ENCODE measurements at places on chromosomes 12 and 14.
A peak's percentile ranks its signal among the peaks of the same experiment; 100 is the strongest.

DNA sequence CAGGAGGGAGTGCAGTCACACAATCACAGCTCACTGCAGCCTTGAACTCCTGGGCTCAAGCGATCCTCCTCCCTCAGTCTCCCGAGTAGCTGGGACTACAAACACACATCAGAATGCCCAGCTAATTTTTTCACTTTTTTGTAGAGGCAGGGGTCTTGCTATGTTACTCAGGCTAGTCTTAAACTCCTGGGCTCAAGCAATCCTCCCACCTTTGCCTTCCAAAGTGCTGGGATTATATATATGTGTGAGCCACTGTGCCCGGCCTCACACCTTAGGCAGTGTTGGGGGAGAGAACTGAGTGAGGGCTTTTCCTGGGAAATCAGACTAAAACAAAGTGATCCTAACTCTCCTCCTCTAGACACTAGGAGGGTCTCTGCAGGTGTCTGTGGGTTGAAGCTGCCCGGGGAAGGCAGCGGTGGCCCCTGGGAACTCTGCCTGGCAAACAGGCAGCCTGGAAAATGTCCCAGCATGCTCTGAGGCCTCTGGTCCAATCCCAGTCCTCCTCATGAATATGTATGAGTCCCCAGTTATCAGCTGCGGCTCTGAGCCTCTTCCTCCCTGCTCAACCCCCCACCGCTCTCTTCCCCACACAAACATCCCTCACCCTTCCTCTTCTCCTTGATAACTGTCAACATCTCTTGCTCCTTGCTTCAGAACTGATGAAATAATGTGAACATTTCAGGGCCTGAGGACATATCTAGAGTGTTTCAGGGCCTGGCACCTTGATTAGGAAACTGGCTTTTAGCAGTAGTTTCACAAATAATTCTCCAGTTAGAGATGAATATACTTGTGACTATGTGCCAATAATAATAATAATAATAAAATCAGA is 7.9 kb upstream of the NAA25 start:
- no peak for DNase-seq

- DNase-seq = no peak
Measured at GRCh38 chr12:129788506-129789084, 115.2 kb downstream of the TMEM132D start.

DNA sequence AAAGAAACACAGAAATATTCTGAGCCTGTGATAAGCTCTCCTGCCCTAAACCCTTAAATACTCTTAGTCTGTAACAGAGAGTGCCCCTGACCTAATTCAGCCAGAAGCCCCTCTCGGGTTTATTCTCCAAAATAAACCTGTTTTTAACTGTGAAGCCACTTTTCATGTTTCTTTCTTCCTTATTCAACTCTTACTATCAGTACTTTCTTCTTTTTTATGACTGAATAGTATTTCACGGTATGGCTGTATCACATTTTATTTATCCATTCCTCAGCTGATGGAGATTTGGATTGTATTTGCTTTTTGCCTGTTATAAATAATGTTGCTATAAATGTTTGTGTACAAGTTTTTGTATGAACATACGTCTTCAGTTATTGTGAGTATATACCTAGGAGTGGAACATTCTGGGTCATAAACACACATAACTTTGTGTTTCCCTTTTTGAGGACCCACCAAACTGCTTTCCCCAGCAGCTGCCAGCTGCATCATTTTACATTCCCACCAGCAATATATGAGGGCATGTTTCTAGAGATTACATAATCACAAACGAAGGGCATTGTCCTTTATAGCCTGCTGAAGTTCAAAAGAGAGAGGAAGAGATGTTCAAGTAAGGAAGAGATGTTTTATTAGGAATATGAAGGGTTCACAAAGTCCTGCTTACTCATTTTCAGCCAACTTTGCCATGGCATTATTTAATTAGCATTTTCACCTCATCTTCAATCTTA is 199.4 kb upstream of the NUDT4 start:
- DNase-seq = no peak

GRCh38 chr14:104559028-104559803 is 20.3 kb upstream of the C14orf180 start:
- no peak for DNase-seq

DNA sequence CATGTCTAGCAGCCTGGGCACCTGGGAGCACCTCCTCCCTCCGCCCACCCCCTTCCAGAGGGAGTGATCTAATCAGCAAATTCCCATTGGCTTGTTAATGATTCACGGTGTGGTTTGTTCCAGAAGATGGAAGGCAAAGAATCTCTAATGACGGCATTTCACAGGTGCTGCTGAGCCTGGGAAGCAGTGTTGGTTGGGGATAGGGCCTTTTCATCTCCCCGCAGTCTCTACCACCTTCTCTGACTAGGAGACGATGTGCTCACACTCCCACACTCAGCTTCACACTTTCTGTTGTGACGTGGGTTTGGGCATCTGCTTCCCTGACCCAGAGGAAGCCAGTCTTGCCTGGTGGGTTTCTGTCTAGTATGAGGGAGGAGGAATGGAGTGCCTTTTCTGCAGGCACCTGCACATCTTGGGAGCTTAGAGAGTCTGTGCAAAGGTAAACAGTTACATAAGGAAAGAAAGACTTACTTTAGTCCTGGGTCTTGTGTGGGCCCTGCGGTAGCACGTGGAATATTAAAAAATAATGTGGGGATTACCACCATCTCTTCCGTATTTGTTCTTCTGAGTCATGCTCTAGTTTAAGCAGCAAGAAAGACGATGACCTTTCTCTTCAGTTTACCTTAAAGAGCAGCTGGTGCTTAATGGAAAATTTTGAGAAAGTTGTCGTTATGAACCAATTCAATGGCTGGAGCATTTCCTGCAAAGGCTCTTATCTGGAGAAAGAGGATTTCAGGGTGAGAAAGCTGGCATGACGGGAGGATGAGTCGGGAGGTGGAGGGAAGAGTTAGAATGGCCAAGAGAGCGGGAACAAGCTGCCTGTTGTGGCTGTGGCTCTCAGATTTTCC is 70.6 kb upstream of the ARHGAP5 start:
- no peak for DNase-seq

- no peak for DNase-seq
Measured at GRCh38 chr14:104696671-104697316, 7.4 kb downstream of the INF2 start.

- DNase-seq = no peak
Measured at GRCh38 chr14:45716572-45716971, 463.6 kb upstream of the MIS18BP1 start.

DNA sequence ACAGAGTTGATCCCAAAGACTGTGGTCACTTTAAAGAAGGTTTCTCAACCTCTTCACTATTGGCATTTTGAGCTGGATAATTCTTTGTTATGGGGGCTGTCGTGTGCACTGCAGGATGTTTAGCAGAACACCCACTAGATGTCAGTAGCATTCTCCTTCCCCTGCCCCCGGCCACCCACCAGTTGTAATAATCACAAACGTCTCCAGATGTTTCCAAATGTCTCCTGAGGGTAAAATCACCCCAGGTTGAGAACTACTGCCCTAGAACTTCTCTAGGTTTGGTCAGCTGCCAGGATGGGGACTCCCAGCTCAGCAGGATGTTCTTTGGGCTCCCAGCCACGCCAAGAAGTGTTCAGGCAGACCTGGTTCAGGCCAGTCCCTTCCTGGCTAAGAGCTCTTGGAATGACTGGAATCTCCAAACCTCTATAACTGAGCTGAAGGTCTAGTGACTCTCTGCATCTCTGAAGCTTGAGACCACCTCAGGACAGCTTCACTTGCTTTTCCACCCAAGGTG is 12.5 kb upstream of the AJUBA start:
- DNase-seq = no peak

- peak; percentile 63 for DNase-seq
Measured at GRCh38 chr12:104604070-104604994, 147.6 kb downstream of the CHST11 start.

Data from activated naive CD4-positive, alpha-beta T cell treated with Interleukin-2 at 50 U/mL for 16 hours (primary cell).